ENCODE measurements at places on chromosomes 1 and 21.

GRCh38 chr1:221794079-221794670, 52.3 kb upstream of the DUSP10 start:
- no peak for DNase-seq

- peak; percentile 59 for DNase-seq
Observed at GRCh38 chr1:66316464-66317247, 217.3 kb upstream of the SGIP1 start.

GRCh38 chr1:235073331-235073967, 55.2 kb downstream of the TOMM20 start:
- no peak for DNase-seq

- DNase-seq: no peak
Observed at GRCh38 chr1:163145435-163145834, 57.3 kb downstream of the RGS5 start.

- no peak for DNase-seq
Observed at GRCh38 chr1:51740652-51741051, 123.8 kb downstream of the OSBPL9 start.

DNA sequence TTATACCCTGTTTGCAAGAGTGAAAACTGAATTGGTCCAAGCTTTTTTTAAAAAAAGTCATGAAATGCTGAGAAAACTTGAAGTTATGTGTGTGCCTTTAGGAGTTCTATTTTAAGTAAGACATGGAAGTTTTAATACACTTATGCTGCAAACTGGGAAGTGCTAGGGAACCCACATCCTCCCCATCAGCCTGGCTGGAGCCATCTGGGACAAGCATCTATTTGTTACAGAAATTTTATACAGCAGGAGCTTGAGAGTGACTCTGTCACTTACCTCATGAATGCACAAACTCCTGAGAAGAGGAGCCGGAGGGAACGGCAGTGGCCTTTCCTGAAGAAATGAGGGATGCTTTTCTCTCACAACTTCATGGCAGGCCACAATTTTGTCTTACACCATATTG, 78.2 kb upstream of the SLC44A3 start:
- DNase-seq: no peak

GRCh38 chr1:151512326-151512725, 1.1 kb downstream of the CGN start:
- DNase-seq: no peak

DNA sequence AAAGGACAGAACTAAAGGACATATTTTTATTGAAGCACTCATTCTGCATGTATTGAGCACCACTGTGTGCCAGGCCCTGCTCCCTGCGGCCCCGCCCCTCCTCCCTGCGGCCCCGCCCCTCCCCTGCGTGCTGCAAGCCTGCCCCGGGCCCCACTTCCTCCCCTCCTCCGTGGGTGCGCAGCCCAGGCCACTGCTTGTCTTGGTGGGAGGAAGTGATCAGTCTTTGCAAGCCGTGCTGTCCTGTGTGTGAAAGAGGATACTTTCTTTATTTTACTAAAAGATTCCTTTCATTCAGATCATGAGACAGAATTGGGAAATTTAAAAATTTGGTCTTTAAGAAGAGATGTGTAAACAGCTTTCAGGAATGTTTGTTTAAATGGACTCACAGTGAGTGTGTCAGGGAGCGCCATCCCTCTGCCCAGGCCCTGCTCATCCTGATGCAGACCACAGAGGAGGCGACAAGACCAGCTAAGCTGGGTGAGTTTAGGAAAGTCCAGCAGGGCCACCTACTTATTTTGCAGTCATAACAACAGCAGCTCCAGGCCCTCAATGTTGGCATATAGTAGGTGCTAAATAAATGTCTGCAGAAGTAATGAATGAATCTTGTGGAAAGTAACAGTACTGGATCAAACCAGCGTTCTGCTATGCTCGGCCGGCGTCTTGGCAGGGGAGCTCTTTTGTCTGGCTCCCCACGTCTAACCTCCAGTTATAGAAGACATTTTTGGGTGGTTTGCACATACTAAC, 88.3 kb upstream of the SELENON start:
- peak; percentile 84 for DNase-seq
